ENCODE measurements at places on chromosomes 16 and 17. TPM values are rescaled to one million over a fixed set of nuclear protein-coding genes. Genes with fewer than 3 reads are reported as not detected.

DNA sequence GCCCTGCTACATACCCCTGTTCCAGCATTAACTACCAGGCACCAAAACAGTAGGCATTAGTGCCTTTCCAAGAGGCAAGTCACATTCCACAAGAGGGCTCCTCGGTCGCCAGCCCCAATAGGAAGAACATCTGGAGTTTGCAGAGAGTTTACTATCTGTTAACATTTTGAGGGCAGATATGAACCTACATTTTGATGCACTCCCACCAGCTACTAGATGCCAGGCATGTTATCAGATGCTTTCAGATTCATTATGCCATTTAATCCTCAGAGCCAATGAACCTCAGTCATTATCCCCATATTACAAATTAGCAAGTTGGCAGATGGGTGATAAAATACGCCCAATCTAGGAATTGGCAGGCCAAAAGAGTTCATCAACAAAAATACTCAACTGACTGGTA is 4.2 kb upstream of the CMTM2 start:
- no peak for DNase-seq

The SLC12A3 gene
- polyA plus RNA-seq = 37.2 TPM

DNA sequence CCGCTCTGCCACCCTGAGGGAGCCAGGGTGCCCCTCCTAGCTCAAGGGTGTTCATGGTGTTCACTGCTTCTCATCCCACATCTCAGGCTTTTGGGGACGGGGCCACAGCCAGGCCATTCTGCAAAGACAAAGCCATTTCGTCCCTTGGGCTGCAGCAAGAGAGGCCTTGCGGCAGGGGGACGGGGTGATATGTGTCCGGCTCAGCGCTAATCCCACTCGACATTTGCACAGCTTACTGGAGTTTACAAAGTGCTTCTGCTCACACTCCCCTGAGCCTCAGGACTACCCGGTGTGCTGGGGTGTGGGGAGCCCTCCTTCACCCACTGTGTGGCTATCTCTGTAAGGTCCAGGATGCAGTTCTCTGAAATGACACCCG is 84.3 kb downstream of the RTN4RL1 start:
- DNase-seq = no peak

The UMOD gene
- polyA plus RNA-seq = 325 TPM

DNA sequence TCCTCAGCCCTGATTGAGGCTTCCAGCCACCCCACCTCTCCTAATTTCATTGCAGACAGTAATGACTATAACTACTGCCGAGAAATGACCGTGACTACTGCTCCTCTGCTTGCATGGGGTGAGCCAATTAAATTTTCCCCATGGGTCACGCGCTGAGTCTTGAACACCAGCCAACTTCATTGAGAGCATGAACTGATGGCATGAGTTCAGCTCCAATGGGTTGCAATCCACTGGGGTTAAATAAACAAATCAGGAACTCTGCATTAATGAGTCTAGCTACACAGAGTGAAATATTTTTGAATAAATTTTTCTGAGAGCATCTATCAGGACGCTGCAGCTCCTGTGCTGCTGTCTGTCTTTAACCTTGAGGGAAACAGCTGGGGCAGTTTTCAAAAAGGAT is 61.6 kb upstream of the CLEC3A start:
- no peak for DNase-seq

The CSH2 gene
- 0.17 TPM for polyA plus RNA-seq

DNA sequence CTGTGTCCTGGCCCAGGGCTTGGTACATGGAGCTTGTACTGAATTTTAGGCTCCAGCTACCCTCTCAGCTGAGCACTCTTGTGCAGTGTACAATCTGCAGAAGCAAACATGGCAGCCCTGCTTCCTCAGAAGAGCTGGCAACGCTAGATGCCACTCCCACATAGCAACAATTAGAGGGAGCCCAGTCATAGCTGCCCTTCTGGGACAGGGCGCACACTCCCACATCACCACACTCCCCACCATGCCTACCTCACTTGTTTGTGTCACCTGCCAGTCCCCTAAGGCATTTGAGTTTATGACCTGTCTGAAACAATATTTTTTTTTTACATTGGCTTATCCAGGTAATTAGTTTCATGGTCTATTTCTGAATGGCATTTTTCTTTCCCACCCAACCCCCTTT is 72.3 kb downstream of the C17orf67 start:
- DNase-seq = no peak

DNA sequence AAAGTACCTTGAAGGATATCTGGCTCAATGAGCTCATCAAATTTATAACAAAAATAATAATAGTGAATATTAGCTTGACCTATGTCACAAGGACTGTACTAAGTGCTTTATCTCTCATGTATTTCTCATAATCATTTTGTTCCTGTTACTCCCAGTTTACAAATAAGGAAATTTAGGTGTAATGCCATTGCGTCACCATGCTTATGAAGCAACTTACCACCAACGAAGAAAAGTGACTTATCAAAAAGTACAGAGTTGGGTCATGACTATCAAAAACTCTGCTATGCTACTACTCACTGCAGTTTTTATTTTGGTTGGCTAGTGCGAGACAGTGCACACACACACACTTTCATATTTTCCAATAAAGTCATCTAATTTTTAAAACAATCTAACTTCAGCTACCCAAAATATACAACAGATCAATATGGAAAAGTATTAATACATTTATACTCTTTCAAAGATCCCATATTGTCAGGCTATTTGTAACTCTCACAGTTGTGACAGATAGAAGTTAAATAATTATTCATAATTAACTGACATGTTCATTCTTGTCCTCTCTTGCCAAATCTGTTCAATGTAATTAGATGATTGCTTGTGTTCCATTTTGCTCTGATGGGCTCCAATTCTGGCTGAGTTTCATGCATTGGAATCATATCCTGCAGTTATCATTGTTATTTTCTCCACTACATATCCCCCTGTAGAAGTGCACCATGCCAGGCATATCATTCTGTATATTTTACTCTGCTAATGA is 119.4 kb downstream of the KCNJ2 start:
- no peak for DNase-seq

- DNase-seq = no peak
Measured at GRCh38 chr17:48499248-48499647, 31.6 kb downstream of the HOXB1 start.

DNA sequence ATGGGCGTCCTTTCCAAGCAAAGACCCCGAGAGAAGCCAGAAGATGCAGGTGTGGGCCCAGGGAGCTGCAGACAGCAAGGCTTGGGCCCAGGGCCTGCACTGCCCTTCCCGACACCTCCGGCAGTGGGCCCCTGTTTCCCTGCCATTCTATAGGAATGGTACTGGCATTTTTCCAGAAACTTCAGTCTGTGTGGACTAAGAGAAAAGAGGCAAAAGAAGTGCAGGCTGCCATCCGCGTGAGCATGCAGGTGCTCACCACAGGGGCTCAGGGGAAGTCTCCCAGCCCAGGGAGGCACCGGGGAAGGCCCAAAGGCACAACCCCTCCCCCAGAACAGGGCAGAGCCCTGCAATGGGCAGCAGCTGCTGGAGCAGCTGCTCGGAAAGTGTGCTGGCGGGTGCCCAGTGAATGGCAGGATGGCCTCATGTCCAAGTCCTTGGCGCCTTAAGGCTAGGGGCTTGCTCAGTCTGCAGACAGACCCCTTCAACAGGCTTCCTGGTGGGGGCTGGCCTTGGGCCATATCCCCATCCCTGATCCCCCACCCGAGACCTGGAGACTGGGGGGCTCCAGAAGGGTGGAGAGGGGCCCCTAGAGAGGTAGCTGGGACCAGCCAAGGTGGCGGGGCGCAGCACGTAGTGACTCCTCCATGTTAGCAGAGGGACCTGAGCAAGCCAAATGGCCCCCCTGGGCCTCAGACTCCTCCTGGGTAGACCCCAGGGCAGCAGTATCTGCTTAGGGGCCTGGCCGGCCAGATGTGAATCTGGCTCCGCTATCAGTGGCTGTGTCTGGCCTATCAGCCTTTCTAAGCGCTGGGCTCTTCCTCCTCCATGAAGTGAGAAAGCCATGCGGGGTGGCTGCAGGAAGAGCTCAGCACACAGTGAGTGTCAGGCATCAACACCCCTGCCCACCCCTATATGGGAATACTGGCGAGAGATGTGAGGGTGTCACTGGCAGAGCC is 6.7 kb upstream of the TPPP3 start:
- DNase-seq = no peak
